Peyer's patch (tissue), 4 donors: ENCODE measurements at places on chromosomes 5 and 9. TPM values are rescaled to one million over a fixed set of nuclear protein-coding genes. Genes with fewer than 3 reads are reported as not detected.
A peak's percentile ranks its signal among the peaks of the same experiment; 100 is the strongest.

DNA sequence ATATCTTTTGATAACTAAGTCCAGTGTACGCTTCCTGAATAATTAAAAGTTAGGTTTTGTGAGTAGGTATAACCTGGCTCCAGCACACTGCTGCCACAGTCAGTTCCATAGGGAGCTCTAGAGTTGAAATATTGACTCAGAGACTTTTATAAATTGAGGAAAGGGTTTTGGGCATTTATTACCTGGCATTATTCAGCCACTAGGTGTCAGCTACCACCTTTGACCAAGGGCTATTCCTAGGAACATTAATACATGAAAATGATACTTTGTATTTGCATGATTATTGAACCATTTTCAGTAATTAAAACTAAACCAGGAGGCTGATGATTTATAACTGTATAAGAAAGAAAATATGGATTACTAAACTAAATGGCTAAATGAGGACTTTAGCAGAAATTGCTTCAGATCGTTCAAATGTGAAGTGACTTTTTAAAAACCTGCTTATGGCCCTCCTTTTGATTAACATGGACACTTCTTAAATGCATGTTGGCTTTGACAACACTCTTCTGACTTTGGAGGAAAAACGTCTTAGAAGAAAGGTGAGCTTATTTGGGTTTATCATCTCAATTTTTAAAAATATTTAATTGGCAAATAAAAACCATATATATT lies 83.0 kb downstream of the SMC2 start:
- no peaks in the 10 kb centered on the region for H3K4me1 ChIP-seq
- H3K27ac ChIP-seq = no peak overlapping the region
- H3K27me3 ChIP-seq = no peaks in the 10 kb centered on the region
- no peaks in the 10 kb centered on the region for H3K36me3 ChIP-seq

DNA sequence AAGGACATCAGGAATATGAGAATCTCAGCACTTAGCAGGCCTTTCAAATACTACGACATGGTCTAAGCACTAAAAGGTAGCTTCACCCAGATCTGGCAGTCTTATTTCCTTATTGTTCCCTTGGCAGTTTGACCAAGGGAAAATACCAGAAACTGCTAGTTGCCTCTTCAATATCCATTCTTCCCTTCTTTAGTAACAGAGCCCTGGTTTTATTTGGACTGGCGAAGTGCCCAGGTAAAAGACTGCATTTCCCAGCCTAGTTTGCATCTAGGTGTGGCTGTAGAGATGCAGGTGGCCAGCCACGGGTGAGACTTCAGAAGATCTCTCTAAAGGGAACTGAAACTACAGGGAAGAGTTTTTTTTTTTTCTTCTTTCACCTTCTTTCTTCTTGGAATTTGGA lies 21.6 kb downstream of the DMRT2 start:
- H3K36me3 ChIP-seq = no peaks in the 10 kb centered on the region
- no peak overlapping the region for H3K4me3 ChIP-seq
- H3K27me3 ChIP-seq = no peaks in the 10 kb centered on the region
- no peaks in the 10 kb centered on the region for H3K4me1 ChIP-seq
- H3K27ac ChIP-seq = no peak overlapping the region
- no peak for DNase-seq

- H3K4me3 ChIP-seq = no peak overlapping the region
- no peak overlapping the region for H3K27ac ChIP-seq
- no peaks in the 10 kb centered on the region for H3K36me3 ChIP-seq
- DNase-seq = no peak
These were observed 12.4 kb downstream of the ANKRD33B start for GRCh38 chr5:10576121-10576789.

DNA sequence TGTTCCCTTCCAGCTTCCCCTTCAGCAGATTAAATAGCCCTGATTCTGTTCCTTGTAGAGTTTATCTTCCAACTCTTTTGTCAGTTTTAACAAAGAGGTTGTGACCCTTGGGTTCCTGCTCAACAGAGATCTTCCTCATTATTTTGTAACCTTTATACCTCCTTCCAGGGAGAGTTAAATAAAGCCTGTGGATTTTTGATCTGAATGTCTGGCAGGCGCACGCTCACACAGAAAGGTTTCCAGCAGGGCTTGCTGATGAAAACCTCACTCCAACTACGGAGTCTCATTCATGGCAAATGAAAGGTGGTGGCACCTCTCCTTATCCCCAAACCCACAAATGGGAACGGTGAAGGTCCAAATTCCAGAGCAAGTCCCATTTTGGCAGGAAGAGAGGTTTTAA lies 129.0 kb downstream of the SREK1 start:
- no peaks in the 10 kb centered on the region for H3K4me1 ChIP-seq
- H3K36me3 ChIP-seq = no peaks in the 10 kb centered on the region
- H3K4me3 ChIP-seq = no peak overlapping the region
- H3K27me3 ChIP-seq = no peaks in the 10 kb centered on the region
- no peak overlapping the region for H3K27ac ChIP-seq

DNA sequence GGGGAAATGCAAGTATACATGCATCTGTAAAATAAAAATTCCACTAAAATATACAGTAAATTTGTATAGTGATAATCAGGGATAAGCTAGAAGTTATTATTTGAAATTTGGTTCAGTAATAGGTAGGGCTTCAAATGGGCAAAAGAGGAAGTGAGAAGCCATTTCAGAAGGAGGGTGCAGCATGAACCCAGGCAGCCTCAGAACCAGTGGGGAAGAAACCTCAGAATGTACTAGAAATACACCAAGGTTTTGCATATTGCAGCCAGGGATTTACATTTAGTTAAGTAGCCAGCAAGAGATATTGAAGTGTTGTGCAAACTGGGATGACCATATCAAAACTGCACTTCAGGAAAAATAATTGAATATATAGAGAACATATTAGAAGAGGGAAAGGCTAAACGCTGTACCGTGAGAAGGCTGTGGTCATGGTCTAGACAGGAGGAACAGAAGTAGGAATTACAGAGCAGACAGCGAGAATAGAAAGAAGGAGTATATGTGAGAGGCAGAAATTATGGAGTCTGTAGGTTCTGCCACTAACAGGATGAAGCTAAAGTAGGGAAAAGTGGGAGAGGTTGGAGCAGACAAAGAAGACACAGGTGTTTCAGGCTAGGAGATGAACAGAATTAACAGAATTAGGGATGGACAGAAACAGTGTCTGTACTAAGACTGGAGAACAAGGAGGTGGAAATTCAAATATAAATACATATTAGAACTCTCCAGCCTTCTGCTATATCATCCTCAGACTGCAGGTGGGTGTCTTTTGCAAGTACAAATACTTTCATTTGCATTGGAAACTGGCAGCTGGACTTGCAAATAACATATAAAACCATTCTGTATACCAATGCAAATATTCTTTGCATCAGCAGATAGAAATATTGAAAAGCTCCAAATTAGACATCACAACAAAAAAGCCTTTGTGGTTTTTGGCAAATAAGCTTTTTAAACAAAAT lies 335.6 kb downstream of the ZNF608 start:
- no peak overlapping the region for H3K4me3 ChIP-seq
- DNase-seq = peak; percentile 46

GRCh38 chr5:97355775-97356174 lies 172.7 kb upstream of the RIOK2 start:
- no peak overlapping the region for H3K27ac ChIP-seq
- H3K36me3 ChIP-seq = no peaks in the 10 kb centered on the region

- no peak overlapping the region for H3K27ac ChIP-seq
- no peaks in the 10 kb centered on the region for H3K4me1 ChIP-seq
- no peak for DNase-seq
- H3K36me3 ChIP-seq = no peaks in the 10 kb centered on the region
- H3K27me3 ChIP-seq = no peaks in the 10 kb centered on the region
- no peak overlapping the region for H3K4me3 ChIP-seq
These were observed 12.8 kb downstream of the NR4A3 start for GRCh38 chr9:99834474-99834873.

GRCh38 chr5:74624501-74624900 lies 16.0 kb downstream of the ENC1 start:
- H3K27ac ChIP-seq = no peak overlapping the region
- H3K36me3 ChIP-seq = no peaks in the 10 kb centered on the region
- no peaks in the 10 kb centered on the region for H3K4me1 ChIP-seq
- H3K4me3 ChIP-seq = no peak overlapping the region

DNA sequence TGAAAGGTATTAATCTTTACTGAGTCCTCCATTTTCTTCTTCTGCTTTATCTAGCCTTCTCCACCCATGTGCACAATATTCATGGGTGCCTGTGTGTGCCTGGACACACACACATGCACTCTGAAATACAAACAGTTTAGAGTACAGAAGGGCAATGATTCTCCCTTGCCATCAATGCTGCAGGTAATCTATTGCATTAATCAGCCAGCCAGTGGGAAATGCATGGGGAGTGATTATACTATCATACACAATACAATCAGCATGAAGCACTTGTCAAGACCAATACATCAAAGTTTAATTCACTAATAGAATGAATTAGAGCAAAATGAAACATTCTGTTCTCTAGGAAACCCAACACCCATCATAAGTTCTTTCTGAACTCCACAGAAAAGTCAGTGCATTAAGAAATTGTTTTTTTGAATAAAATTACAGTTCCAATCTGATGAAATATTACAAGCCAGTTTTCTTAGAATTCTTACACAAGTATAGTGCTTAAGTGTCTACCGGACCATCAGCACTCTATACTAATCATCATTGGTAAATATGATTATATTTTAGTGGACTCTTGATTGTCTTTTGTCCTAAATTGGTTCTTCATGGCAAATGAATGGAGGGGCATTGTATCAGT lies 172.2 kb downstream of the ZSWIM6 start:
- H3K4me3 ChIP-seq = no peak overlapping the region
- no peaks in the 10 kb centered on the region for H3K36me3 ChIP-seq
- no peaks in the 10 kb centered on the region for H3K27me3 ChIP-seq
- DNase-seq = no peak
- H3K27ac ChIP-seq = no peak overlapping the region
- no peaks in the 10 kb centered on the region for H3K4me1 ChIP-seq

DNA sequence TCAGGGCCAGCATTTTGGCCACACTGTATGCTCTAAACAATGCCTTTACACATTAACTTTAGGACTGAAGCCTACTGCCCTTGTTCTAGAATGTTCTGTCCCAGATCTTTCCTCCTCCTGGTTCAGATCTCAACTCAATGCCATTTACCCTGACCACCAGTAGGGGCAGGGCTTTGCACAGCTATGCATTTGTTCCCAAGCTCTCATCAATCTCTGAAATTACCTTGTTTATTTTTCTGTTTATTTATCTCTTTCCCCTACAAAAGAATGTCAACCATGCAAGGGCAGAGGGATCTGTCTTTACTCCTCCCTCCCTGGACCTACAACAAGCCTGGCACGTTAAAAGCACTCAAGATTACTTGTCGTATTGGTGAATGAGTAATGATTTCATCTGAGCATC lies 612.9 kb downstream of the BNC2 start:
- no peak overlapping the region for H3K27ac ChIP-seq
- no peak for DNase-seq
- no peaks in the 10 kb centered on the region for H3K27me3 ChIP-seq
- no peak overlapping the region for H3K4me3 ChIP-seq

DNA sequence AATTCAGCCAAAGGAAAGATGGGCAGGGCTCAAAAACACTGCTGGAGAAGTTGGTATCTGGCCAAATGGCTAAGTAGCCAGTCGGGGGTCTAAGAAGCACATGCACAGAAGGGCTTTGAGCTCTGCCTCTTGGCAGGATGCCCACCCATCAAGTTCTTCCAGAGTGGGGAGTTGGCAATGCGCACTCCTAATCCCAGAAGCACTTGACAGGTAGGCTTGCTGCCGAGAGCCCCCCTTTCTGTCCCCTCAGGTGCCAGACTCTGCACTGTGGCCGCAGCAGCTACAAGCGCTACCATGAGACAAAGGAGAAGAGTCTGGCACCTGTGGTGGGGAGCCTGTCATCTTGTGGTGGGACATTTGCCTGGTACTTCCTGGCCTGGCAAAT lies 252.9 kb upstream of the SLC24A2 start:
- H3K4me3 ChIP-seq = no peak overlapping the region
- DNase-seq = no peak
- no peaks in the 10 kb centered on the region for H3K36me3 ChIP-seq
- H3K27me3 ChIP-seq = no peaks in the 10 kb centered on the region
- H3K4me1 ChIP-seq = no peaks in the 10 kb centered on the region

Gene ECSCR
- total RNA-seq = 24.8 TPM

Gene ARHGEF39
- 3.9 TPM for total RNA-seq

Gene KIAA1958
- total RNA-seq = 13.1 TPM

Gene PDE8B
- 2.5 TPM for total RNA-seq

Gene HAND1
- 0.54 TPM for total RNA-seq
